ENCODE measurements at places on chromosomes 5 and 9.
A peak's percentile ranks its signal among the peaks of the same experiment; 100 is the strongest.

- no peak for DNase-seq
These were observed 123.1 kb downstream of the ADCY2 start for GRCh38 chr5:7518947-7519560.

DNA sequence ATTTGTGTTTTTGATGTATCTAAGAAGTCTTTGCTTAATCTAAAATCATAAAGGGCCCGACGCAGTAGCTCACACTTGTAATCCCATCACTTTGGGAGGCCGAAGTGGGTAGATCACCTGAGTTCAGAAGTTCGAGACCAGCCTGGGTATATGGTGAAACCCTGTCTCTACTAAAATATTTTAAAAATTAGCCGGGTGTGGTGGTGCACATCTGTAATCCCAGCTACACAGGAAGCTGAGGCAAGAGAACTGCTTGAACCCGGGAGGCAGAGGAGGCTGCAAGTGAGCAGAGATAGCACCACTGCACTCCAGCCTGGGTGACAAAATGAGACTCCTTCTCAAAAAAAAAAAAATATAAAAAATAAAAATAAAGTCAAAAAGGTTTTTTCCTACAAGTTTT, 9.6 kb downstream of the IL6ST start:
- no peak for DNase-seq

DNA sequence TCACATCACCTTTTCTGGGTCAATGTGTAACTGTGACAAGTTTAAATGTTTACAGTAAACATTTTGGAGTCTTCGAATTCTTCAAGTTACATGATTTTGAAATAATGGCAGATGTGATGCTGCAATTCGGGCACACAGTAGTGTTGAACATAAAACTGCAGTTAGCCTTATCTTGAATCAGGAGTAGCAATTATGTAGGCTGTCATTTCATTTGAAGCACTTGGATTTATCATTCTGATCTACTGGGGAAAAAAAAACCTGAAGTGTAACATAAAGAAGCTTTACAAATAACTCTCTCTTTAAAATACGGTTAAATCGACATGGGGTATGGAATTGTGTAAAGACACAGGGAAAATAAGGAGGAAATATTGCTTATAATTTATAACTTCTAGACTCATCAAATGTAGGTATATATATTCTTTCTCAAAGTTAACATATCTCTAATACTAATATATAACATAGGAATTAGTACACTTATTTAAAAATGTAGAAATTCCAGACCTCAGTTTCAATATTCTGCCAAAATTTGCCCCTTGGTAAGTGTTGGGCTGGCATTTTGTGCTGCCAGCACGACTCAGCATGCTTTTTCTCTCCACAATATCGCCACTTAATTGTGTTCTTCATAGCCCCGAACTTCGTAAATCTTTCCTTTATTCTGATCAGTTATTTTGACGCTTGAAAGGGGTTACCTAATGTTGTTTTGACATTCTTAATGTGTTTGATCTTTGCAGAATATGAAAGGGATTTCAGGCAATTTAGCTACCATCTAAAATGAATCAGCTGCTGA, 226.7 kb downstream of the PRR16 start:
- DNase-seq, result no peak

- no peak for DNase-seq
These were observed 168.7 kb downstream of the XRCC4 start for GRCh38 chr5:83246071-83246470.

GRCh38 chr9:33718987-33719386, 76.4 kb upstream of the PRSS3 start:
- no peak for DNase-seq

DNA sequence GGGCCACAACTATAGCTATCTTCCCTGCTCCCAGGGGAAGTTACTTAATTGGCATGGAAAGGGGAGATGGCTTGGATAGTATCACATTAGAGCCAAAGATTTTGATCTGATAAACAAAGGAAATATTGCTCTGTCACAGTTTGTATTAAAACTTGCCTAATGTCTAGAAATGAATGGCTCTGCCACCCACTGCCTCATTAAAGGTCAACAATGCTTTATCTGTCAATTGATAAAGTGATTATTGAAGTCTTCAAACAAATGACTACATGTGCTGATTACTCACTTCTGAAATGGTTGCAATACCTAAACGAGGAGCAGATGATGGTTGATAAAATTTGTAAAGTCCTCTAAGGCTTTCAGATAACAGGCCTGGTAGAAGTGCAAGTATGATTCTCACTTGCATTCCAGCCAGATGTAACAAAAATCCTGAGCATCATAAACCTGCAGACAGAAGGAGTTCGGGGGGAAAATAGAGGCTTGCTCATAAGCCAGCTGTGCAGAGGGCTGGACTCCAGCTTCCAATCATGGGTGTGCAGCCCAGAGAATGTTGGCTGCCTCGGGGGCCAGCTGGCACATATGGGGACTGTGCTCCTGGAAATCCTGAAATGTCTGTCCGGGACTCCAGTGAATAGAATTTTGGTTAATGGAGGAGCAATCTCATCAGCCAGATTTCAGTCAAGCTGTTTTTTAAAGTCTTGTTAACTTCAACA, 200.5 kb upstream of the SLC27A6 start:
- no peak for DNase-seq

DNA sequence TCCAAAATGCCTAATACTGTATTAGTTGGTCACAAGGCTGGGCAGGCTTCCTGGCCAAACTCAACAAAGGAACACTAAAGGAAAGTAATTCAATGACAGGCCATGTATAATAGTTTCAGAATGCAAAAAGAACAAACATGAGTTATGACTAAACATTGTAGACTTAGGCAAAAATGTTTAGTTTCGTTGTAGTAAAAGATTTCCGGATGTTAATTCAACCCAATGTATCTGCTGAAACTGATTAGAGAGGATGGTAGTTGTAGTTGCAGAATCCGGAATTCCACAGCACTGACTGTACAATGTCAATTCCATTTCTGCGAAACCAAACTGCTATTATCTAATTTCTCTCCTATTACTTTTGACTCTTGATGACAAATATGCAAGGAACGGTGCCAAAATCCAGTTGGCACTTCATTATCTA, 117.9 kb upstream of the FST start:
- DNase-seq, result peak; percentile 90

GRCh38 chr9:105055917-105056316, 128.0 kb upstream of the ABCA1 start:
- DNase-seq, result no peak

- no peak for DNase-seq
These were observed 497.6 kb downstream of the NTRK2 start for GRCh38 chr9:85167146-85167545.

DNA sequence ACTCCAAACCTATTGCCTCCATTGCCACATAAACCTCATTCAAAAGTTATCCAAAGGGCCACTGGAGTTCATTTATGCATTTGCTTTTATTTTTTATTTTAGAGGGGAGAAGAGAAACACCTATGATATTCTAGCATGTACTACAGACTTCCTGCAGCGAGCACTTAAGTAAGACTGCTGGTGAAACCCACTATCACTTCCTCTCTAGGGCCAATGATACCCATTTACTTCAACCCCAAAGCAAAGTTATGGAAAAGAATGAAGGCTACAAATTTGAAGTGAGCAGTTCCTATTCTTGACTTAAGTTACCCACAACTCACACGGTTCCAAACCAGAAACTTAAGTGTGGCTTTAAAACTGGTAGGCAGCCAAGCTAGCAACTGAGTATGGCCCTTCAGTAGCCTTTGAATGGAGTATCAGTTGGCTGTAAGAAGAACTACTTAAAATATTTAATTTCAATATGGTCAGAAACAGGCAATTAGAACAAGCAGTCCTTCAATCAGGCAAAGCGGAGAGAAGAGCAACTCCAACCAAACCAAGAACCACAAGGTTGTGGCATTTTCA, 94.1 kb downstream of the GPR21 start:
- DNase-seq, result no peak

DNA sequence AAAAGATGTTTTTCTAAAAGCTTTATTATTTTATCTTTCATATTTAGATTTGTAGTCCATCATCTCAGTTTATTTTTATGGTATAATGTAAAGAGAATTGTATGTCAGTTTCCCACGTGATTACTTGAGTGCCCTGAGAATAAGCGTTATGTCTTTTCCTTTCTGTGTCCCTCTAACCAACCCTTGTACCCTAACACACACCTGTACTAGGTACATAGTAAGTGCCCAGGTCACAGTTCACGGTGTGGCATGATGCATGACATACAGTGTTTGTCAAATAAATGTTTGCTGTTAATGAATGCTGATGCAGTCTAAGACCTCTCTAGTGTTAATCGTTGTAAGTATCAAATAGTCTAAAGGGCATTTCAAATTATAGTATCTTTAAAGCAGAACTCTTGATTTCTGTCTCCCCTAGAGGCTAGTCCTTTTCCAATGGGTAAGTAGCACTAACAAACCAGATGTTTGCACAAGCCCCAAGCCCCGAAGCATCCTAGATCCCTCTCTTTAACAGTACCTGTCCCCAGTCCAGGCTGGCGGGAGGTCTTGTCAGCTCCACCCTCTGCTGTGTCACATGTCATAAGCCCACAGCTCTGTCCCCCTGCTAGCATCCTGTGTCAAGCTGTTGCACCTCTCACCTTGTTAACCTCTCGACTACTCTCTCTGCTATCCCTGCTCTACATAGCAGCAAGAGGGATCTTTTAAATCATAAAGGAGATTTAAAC, 23.7 kb downstream of the NUP214 start:
- DNase-seq, result no peak

- DNase-seq, result no peak
These were observed 39.9 kb downstream of the DDX46 start for GRCh38 chr5:134798468-134798867.

DNA sequence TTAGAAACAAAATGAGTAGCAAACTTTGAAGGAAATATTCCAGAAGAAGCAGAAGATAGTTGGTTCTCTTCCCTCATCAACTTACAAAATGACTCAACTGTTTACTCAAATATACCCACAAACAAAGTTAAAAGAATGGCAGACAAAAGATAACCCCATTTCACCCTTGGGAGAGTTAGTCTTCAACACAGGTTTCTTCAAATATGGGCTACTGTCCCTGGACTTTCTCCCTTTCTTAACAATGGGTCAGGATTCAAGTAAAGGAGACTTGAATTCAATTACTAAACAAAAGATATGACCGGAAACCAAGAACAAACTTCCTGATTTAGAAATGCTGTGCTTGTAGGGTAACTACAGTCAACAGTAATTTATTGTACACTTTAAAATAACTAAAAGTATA, 14.2 kb downstream of the RFX3 start:
- DNase-seq, result no peak

Measured in retinal pigment epithelial cell (primary cell).